Amniotic stem cell (primary cell): ENCODE measurements at places on chromosomes 3 and 15.

DNA sequence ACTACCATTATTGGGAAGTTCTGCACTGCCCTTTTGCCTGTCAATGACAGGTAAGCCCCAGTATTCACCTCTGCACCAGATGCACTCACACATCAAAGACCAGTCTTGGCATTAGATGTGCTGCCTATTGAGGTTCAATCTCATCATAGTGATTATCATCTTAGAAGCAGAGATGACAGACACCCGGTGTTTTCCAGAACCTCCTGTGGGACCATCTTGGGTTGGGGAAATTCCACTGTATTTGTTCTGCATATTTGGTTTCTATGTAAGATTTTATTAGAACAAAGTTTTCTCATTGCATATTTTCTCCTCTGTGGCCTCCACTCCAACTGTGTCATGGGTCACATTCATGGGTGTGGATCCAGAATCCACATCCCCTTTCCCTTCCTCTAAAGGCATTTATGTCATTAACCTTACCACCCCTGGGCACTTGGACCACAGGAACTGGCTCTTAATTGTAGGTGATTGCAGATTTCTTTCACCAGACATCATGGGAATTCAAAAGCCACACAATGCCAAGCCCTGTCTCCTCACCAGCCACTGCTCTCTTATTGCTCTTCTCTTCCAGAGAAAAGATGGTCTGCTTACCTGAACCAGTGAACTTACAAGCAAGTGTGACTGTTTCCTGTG lies 31.2 kb downstream of the PLA1A start:
- DNase-seq = no peak

- no peak for DNase-seq
Observed at GRCh38 chr3:69231929-69232440, 109.6 kb upstream of the LMOD3 start.

DNA sequence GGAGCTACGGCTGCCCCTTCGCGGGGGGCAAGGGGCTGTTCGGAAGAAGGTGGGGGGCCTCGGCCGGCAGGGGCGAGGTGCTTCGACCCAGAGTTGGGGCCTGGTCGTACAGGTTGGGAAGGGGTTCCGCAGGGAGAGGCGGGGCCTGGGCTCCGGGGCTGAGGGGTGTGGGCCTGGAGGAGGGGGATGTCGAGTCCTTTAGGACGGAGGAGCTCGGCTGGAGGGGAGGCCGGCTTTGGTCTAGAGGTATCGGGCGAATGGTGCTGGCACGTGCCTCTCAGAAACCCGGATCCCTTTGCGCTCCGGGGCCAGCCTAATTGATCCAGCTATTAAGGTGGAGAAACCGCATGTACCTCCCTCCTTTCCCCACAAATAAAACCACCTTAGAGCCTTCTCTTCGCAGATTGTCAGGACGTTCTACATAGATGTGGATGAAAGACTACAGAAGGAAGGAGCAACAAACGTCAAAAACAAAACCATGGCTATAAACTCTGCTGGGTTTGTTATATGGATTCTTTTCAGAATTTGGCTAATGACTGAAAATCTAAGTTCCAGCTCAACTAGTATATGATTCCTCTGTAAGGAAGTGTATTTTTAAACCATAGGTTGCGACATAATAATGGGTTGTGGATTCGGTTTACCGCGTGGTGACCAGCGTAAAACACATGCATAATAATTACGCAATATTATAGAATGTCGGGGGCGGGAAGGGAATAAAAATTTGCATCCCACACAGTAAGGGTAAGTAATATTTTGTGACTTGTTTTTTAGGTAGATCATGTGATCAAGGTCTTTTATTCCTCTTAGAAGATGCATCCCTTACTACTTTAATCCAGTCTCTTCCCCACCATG lies 644 bp upstream of the NGLY1 start:
- DNase-seq = peak; percentile 11

- DNase-seq = no peak
Observed at GRCh38 chr3:11168881-11169805, 14.8 kb downstream of the HRH1 start.

GRCh38 chr15:93018574-93018973 lies 70.4 kb downstream of the RGMA start:
- DNase-seq = no peak

DNA sequence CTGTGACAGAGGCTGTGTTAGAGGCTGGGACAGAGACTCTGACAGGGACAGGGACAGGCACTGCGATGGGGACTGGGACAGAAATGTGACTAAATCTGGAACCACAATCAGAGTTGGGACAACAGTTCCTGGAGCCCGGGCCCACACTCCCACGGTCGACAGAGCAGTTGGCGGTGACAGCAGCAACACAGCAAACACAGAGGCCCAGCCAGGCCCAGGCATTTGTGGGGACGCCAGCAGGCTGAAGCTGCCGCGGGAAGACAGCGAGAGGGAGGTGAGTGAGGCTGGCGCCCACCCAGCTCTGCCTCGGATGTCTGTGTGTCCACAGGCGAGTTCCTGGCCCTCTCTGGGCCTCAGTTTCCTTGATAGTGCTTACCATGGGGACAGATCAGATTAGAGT lies 9.3 kb upstream of the HCN4 start:
- DNase-seq = no peak

GRCh38 chr3:59446775-59447465 lies 397.1 kb upstream of the CFAP20DC start:
- DNase-seq = no peak

GRCh38 chr15:90581771-90582352 lies 52.1 kb downstream of the CRTC3 start:
- DNase-seq = no peak

- no peak for DNase-seq
Observed at GRCh38 chr3:129505341-129505740, 23.1 kb upstream of the RHO start.

- no peak for DNase-seq
Observed at GRCh38 chr15:69576948-69577351, 124.3 kb downstream of the RPLP1 start.

GRCh38 chr3:54889731-54890130 lies 38.1 kb downstream of the LRTM1 start:
- no peak for DNase-seq

DNA sequence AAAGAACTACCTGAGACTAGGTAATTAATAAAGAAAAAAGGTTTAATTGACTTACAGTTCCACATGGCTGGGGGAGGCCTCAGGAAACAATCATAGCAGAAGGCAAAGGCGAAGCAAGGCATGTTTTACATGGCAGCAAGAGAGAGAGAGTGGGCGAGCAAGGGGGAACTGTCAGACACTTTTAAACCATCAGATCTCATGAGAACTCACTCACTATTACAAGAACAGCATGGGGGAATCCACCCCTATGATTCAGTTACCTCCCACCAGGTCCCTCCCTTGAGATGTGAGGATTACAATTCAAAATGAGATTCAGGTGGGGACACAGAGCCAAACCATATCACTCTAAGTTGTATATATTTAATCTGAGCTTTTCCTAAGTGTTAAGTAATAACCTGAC lies 79.0 kb upstream of the MLF1 start:
- DNase-seq = no peak

DNA sequence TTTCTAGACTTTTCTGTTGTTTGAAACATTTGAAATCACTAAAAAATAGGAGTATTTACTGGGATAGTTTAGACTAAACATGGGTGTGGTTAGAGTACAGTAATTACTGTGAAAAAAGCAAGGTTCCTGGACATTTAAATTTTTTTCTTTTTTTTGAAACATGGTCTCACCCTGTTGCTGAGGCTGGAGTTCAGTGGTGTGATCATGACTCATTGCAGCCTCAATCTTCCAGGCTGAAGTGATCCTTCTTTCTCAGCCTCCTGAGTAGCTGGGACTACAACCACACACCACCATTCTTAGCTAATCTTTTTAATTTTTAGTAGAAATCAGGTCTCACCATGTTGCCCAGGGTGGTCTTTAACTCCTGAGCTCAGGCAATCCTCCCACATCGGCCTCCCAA lies 20.4 kb upstream of the CELF6 start:
- DNase-seq = no peak

- no peak for DNase-seq
Observed at GRCh38 chr3:67809370-67809935, 155.0 kb upstream of the SUCLG2 start.

GRCh38 chr15:40776537-40777141 lies 6.9 kb downstream of the C15orf62 start:
- DNase-seq = no peak

- no peak for DNase-seq
Observed at GRCh38 chr3:62601238-62602070, 228.1 kb upstream of the FEZF2 start.

DNA sequence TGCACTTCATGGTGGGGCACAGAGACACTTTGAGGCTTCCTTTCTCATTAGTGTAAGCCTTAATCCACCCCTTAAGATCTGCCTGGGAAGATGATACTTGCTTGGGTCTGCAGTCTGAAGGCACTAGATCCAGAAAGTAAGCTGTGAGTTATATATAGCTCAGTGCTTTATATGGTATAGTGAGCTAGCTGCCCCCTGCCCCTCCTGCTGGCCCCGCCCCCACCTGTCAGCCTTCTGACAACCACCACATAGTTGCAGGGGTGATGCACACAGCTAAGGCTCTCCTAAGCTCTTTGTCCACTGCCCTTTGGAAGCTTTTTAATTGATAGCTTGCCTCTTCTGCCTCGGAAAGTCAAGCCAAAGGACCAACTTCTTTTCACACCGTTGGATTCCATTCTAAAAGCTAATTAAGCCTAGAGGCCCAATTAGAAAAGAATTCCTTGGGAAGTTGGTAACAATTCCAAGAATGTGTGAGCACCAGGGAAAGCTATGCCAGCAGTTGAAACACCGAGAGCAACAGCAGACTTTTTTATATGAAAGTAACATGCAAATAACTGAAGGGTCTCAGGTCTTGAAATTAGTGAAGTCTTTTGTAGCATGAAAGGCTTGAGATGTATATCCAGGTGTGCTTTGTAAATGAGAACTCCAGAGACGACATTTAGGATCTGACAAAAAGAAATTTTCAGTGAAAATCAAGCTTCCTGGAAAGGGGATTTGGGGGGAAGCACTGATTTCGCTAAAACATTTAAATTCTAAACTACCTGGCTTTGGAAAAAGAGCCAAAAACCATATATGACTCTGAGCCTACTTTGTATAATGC lies 2.3 kb downstream of the TPM1 start:
- no peak for DNase-seq

DNA sequence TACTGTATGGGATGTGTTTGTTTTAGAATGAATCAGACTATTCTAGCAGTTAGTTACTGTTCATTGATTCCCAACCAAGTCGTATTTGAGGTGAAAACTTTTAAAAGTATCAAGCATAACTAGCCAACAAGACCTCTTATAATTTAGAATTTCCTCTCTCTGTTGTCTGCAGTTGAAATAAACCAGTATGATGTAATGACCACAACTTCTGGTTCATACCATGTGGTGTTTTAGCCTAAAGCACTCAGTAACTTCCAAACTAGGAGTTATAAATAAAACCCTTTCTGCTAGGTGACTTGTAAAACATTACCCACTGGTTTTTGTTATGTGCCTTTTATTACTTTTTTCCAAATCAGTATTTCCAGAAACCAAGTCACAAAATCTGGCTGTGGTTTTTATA lies 19.8 kb upstream of the P2RY12 start:
- no peak for DNase-seq

DNA sequence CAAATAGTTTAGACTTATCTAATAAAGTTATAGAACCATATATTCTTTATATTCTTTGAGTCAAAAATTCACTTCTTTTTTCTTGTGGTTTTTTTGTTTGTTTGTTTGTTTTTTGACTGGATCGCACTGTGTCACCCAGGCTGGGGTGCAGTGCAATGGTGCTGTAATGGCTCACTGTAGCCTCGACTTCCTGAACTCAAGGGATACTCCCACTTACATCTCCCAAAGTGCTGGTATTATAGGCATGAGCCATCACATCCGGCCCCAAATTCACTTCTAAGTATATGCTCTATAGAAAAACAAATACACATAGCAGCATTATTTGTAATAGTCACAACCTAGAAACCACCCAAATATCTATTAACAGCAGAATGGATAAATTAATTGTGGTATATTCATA lies 13.7 kb upstream of the SLTM start:
- DNase-seq = no peak

GRCh38 chr3:22606461-22606860 lies 596.7 kb upstream of the UBE2E2 start:
- no peak for DNase-seq

- DNase-seq = no peak
Observed at GRCh38 chr3:24367664-24368264, 126.9 kb downstream of the THRB start.

GRCh38 chr3:8416965-8417364 lies 84.7 kb upstream of the LMCD1 start:
- DNase-seq = no peak

GRCh38 chr15:32035285-32035684 lies 5.0 kb downstream of the CHRNA7 start:
- no peak for DNase-seq

DNA sequence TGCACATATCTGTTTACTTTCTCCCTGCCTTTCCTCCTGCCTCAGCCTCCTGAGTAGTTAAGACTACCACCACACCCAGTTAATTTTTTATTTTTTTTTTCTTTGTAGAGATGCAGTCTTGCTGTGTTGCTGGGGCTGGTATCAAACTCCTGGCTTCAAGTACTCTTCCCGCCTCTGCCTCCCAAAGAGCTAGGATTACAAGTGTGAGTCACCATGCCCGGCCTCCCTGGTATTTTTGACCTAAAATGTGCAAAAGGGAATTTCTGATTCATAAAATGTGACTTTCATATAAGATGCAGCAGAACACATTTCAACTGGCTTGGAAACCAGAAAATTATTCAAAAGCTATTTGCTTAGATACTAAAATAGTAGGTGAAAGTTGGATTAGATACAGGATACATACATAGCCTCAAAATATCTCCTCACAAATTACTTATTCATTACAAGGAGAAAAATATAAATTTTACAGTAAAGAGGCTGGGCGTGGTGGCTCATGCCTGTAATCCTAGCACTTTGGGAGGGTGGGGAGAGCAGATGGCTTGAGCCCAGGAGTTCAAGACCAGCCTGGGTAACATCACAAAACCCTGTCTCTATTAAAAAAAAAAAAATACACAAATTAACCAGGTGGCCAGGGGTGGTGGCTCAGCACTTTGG lies 32.0 kb downstream of the MAP4 start:
- peak; percentile 81 for DNase-seq

GRCh38 chr3:78857494-78858111 lies 910.2 kb downstream of the ROBO1 start:
- no peak for DNase-seq

DNA sequence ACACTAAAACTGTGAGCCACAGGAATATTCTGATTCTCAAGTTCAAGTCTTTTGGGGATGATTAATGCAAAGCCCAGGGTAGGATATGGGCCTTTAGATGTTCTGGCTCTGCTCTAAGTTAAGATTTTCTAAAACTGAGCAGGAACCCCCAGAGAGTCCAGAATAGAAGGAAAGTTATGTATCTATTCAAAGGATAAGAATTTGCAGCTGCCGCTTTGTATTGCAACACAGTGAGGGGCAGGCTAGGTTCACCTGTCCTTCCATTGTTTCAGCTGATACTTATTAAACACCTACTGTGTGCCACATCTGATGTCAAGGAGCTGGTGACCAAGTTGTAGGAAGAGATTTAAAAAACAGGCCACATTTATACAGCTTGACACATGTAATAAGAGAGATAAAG lies 290.4 kb downstream of the MAGI1 start:
- DNase-seq = no peak
